LHCN-M2 (cell line): ENCODE measurements at places on chromosomes 5 and 9. TPM values are rescaled to one million over a fixed set of nuclear protein-coding genes. Genes with fewer than 3 reads are reported as not detected.
A peak's percentile ranks its signal among the peaks of the same experiment; 100 is the strongest.

DNA sequence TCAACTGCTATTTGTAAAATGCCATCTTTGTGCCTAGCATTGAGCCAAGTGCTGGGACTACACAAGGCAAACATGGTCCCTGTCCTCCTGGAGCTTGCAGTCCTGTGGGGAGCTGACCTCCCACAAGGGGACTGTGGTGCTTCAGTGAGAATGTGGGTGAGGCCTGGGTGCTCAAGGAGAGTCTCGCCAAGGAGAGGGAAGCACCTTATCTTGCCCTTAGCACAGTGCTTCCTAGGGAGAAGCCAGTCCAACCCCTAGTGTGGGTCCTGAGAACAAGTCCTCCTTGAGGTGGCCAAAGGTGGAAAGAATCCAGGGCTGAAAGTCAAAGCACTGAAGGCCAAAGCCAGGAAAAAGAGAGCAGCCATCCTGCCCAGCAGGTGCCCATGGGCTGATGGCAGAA is 31.1 kb upstream of the MVB12B start:
- DNase-seq: no peak

CTXN3 gene
- not detected in 2 replicates for total RNA-seq

P4HA2 gene
- 200 and 217 TPM in 2 replicates for total RNA-seq

TAF11L5 gene
- total RNA-seq: not detected in 2 replicates

- no peak for DNase-seq
These were observed 186.4 kb downstream of the EPB41L4A start for GRCh38 chr5:112232667-112233066.

DNA sequence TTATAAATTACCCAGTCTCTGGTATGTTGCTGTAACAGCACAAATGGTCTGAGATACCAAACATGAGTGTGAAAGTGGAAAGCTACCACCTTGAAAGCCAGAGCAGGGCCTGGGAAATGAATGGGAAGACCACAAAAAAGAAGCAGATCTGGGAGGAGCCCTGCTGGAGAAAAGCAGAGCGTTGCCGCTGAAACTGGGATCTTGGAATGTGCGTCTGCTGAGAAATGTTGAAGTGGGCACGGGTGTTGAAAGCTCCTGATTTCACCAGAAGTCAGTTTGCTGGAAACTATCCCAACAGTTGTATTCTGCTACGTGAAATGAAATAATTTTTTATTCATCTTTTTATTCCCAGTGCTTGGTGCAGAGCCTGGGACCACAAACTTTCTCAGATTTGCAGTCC is 40.0 kb downstream of the NUDT12 start:
- DNase-seq: no peak

GRCh38 chr5:144060598-144060997 is 109.9 kb downstream of the YIPF5 start:
- DNase-seq: peak; percentile 63

GRCh38 chr5:16807547-16807864 is 128.6 kb downstream of the MYO10 start:
- DNase-seq: peak; percentile 14

GABRA1 gene
- not detected in 2 replicates for total RNA-seq

DNA sequence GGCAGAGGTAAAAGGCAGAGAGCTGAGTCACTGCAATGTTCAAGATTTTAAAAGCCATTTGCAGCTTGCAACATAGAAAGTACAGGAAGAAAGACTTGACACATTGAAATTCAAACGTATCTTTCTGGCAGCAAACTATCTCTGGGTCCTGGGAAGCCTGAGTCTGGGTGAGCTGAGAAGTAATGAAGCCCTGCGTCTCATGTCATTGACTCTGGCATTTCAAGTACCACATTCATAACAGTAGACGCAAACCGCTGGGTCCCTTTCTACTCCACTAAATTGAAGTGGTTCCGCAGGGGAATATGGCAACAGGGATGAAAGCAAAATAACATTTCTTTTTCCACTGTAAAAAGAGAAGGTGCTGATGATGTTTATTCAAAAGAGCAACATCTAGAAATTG is 694.3 kb downstream of the BRINP1 start:
- DNase-seq: no peak

DNA sequence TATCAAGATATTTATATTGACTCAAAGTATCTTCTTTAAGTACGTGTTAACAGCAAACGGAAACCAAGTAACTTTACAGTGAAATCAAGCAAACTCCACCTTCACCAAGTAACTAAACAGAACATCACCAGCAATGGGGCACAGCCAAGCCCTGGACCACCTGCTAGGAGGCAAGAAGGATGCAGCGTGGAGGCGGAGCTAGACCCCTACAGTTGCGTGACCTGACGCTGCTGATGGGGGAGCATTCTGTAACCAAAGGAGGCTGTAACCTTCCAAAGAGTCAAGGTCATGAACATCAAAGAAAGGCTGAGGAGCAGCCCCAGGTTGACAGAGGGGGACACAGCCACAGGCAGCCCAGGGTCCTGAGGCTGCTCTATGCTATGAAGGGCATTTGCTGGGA is 6.1 kb downstream of the VAV2 start:
- no peak for DNase-seq

SEPTIN8 gene
- 21.3 and 26.2 TPM in 2 replicates for total RNA-seq

SLC36A1 gene
- 6.5 and 11.7 TPM in 2 replicates for total RNA-seq

GRCh38 chr9:96222132-96222531 is 79.8 kb downstream of the HSD17B3 start:
- DNase-seq: peak; percentile 12

GAPT gene
- not detected in 2 replicates for total RNA-seq

GRCh38 chr9:132260846-132261245 is 93.9 kb downstream of the SETX start:
- no peak for DNase-seq

GRCh38 chr5:107607671-107608345 is 62.9 kb downstream of the EFNA5 start:
- DNase-seq: no peak

TSLP gene
- total RNA-seq: 0.90 and 1.3 TPM in 2 replicates

HOMER1 gene
- total RNA-seq: 7.4 and 7.8 TPM in 2 replicates

DNA sequence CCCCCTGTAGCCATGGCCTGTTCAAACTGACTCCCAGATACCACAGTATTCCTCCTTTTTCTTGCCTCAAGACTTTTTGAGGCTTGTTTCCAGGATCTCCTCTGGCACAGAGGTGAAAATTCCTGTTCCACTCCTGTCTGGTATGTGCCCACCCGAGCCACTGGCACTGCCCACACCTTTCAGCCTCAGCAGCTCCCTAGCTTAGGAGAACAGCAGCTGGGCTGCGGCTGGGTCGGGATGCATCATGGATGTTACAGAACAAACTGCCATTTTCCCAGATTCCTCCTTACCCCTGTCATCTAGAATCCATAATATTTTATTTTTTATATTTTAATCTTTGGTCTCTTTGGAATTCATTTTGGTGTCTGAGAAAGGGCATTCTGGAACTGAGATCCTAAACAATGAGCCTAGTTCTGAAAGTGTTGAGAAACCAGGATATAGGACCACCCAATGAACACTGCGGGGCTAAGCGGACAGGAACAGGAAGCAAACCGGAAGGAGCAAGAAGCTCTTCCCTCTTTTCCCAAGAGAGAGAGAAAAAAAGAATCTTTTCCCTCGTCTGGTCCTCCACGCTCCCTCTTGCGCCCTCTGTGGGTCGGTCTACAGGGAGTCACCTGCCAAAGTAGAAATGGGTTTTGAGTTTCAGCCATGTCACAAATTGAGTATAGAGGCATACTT is 12.5 kb downstream of the OR2S2 start:
- peak; percentile 93 for DNase-seq

MARCOL gene
- total RNA-seq: not detected in 2 replicates

PCSK1 gene
- 0.06 TPM in 1 of 2 replicates, not detected in the other for total RNA-seq

LCN2 gene
- total RNA-seq: not detected in 2 replicates

GRCh38 chr9:119349351-119349825 is 19.8 kb downstream of the BRINP1 start:
- DNase-seq: no peak

GRCh38 chr9:134895567-134895907 is 14.9 kb downstream of the FCN2 start:
- DNase-seq: no peak

DNA sequence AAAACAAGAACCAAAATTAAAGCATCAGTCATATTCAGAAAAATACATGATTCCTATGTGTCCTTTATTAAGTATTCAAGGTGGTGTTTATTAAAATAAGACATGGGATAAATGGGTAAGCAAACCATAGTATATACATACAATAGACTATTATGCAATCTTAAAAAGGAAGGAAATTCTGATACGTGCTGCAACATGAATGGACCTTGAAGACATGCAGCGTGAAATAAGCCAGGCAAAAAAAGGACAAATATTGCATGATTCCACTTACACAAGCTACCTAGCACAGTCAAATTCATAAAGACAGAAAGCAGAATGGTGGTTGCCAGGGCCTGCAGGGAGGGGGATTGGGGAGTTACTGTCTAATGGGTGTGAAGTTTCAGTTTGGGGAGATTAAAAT is 127.7 kb downstream of the DMAC1 start:
- DNase-seq: no peak

DNA sequence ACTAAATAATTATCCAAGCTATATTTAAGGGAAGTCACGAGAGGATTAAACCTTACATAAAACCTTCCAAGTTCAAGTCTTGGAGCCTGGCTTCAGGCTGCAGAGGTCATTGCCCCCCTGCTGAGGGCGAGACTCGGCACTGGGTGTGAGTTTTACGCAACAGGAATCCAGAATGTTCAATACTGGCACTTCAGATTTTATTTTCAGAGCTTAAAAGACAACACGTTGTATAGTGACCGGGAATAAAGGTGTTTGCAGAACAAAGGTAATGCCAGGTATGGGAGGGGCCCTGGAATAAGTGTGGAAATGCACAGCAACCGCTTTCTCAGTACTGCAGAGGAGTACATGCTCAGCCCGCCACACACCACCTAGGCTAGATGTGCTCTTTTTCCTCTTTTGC is 207.0 kb downstream of the GAPVD1 start:
- no peak for DNase-seq

- no peak for DNase-seq
These were observed 10.9 kb upstream of the NDFIP1 start for GRCh38 chr5:142097681-142098080.
